ENCODE measurements at places on chromosomes 3 and 15. TPM values are rescaled to one million over a fixed set of nuclear protein-coding genes. Genes with fewer than 3 reads are reported as not detected.

DNA sequence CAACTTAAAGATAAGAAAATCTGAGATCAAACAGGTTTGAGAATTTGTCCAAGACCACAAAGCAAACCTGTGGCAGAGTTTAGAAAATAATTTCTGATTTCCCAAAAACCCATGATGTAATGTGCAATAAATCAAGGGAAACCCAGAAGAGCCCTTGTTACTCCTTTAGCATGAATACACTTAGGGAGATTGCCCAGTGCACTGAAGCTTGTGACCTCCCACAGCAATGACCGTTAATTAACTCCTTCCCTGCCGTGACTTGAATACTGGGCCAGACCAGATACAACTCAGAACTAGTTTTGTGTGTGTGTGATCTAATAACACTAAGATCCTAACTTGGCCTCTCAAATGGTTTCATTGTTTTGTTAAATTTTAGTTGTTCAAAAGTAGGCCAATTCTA is 2.5 kb downstream of the PRKAR2A start:
- H3K36me3 ChIP-seq, result no peaks in the 10 kb centered on the region
- H3K4me1 ChIP-seq, result peaks cover 11% of the 10 kb centered on the region
- H3K27me3 ChIP-seq, result peaks cover 3% of the 10 kb centered on the region
- no peak overlapping the region for H3K27ac ChIP-seq
- H3K4me3 ChIP-seq, result peak overlapping the region; percentile 26

GRCh38 chr15:74390647-74391288 is 23.3 kb upstream of the CYP11A1 start:
- peaks cover 6% of the 10 kb centered on the region for H3K27me3 ChIP-seq
- H3K4me3 ChIP-seq, result peak overlapping the region; percentile 57
- no peak for DNase-seq
- peaks cover 10% of the 10 kb centered on the region for H3K36me3 ChIP-seq
- H3K4me1 ChIP-seq, result peaks cover 35% of the 10 kb centered on the region

GRCh38 chr15:71951134-71951533 is 140.8 kb downstream of the NR2E3 start:
- no peak for DNase-seq
- H3K4me1 ChIP-seq, result no peaks in the 10 kb centered on the region
- no peaks in the 10 kb centered on the region for H3K27me3 ChIP-seq
- no peak overlapping the region for H3K4me3 ChIP-seq
- H3K27ac ChIP-seq, result no peak overlapping the region

DNA sequence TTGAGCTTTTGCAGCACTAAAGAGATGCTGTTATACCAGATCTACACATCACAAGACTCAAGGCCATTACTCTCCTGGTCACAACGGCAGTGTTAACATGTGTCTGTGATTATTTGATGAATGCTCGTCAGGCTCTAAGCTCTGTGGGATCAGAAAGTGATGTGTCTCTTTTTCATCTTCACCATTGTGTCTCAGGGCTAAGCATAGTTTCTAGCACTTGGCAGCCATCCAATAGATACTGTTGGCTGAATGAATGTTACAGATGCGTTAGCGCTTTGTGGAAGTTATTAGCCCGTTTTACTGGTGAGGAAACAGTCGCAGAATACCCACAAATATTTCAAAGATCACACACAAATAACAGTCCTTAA is 1.2 kb upstream of the FAM81A start:
- no peak for DNase-seq
- peak overlapping the region; percentile 91 for H3K4me3 ChIP-seq
- H3K27ac ChIP-seq, result no peak overlapping the region
- peaks cover 21% of the 10 kb centered on the region for H3K27me3 ChIP-seq
- no peaks in the 10 kb centered on the region for H3K36me3 ChIP-seq

The DVL3 gene
- 103 TPM for total RNA-seq

The PDCD7 gene
- total RNA-seq, result 19.3 TPM

DNA sequence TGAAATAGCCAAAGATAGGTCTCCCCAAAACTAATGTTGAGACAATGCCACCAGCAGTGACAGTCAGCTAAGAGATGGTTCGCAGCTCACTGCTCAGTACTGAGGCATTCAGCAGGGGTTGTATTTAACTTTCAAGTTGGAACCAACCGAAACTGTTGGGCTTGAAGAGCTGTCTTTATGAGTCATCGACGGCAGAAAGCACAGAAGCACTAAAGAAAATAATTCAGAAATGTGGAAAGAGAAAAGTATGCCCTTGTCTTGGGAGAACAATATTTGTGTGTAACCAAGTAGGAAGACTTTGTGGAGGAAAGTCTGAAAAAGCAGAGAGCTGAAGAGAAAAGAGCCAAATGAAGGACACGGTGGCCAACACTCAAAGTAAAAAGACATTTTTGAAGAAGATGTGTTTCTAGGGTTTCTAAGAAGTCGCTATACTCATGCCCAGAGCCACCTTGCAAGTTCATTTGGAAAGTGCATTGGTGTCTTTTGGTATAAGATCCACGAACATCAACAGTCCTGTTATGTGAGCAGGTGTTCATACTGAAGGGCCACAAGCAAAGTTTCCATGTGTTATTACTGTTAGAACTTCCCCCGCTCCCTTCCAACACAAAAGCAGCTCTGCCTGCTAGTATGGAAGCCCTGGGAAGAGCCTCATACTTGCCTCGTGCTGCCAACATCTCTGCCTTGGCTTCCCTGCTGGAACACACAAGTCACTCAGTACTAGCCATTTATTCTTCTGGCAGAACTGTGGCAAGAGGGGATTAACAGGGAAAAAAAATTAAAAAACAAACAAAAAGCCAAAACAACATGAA is 4.1 kb upstream of the RARB start:
- H3K4me3 ChIP-seq, result no peak overlapping the region
- peaks cover 5% of the 10 kb centered on the region for H3K27me3 ChIP-seq
- H3K36me3 ChIP-seq, result no peaks in the 10 kb centered on the region
- no peak overlapping the region for H3K27ac ChIP-seq
- DNase-seq, result no peak

DNA sequence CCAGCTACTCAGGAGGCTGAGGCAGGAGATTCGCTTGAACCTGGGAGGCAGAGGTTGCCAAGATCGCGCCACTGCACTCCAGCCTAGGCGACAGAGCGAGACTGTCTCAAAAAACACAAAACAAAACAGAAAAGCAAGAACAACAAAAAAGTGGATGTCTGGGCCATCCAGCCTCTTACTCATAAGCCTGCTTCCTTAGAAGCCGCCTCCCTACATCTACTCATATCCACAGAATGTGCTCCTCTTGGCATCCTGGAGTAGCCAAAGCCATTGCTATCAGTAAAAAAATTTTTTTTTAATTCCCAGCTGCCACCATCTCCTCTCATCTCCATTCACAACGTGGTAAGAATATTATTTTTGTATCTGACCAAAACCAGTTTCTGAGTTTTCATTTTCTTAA is 10.8 kb downstream of the ZSCAN2 start:
- H3K27ac ChIP-seq, result no peak overlapping the region
- H3K27me3 ChIP-seq, result no peaks in the 10 kb centered on the region
- no peak for DNase-seq
- peaks cover 47% of the 10 kb centered on the region for H3K36me3 ChIP-seq
- H3K4me1 ChIP-seq, result peaks cover 13% of the 10 kb centered on the region

DNA sequence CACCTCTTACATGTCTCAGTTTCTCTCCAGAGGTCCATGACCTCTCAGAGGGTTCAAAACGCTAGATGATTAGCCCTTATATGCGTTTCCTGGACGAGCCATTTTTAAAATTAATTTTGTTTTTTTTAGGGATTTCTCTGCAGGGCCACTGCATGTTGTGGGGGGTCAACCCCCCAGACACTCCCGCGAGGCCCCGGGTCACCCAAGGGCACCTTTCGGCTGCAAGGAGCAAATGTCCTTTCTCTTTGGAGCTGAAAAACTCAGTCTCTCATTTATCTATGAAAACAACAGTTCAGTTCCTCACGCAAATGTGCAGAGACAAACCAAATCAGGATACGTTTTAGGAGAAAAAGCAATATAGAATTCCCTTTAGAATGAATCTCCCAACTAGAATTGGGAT is 944.3 kb upstream of the SEMA6D start:
- H3K27ac ChIP-seq, result no peak overlapping the region
- H3K27me3 ChIP-seq, result no peaks in the 10 kb centered on the region
- no peaks in the 10 kb centered on the region for H3K36me3 ChIP-seq
- no peak for DNase-seq

GRCh38 chr3:112531358-112531781 is 30.4 kb downstream of the ATG3 start:
- no peaks in the 10 kb centered on the region for H3K27me3 ChIP-seq
- no peak overlapping the region for H3K4me3 ChIP-seq
- H3K4me1 ChIP-seq, result no peaks in the 10 kb centered on the region
- H3K36me3 ChIP-seq, result peaks cover 22% of the 10 kb centered on the region
- no peak for DNase-seq

The PPIP5K1 gene
- 26.9 TPM for total RNA-seq

GRCh38 chr15:100468285-100468684 is 60.5 kb downstream of the CERS3 start:
- H3K4me3 ChIP-seq, result no peak overlapping the region
- no peak for DNase-seq
- no peaks in the 10 kb centered on the region for H3K4me1 ChIP-seq
- no peak overlapping the region for H3K27ac ChIP-seq
- H3K27me3 ChIP-seq, result no peaks in the 10 kb centered on the region
- H3K36me3 ChIP-seq, result no peaks in the 10 kb centered on the region

GRCh38 chr3:32406486-32407408 is 15.1 kb downstream of the CMTM7 start:
- peak overlapping the region; percentile 69 for H3K27ac ChIP-seq
- peaks cover 7% of the 10 kb centered on the region for H3K36me3 ChIP-seq
- H3K27me3 ChIP-seq, result peaks cover 8% of the 10 kb centered on the region
- DNase-seq, result no peak

DNA sequence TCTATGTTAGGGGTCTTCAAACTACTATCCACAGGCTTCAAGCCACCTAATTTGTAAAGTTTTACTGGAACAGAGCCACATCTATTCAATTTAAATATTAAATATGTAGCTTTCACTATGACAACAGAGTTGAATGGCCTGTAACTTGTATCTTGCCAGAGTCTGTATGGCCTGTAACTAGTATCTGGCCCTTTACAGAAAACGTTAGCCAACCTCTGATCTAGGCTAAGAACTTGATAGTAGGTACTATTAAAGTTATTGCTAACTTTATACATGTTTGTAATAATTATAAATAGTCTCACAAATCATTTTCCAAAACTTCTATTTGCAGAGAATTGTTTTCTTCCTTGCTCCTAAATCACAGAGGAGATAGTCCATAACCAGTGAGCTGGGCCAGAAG is 40.0 kb downstream of the ANKRD28 start:
- no peak for DNase-seq
- H3K27me3 ChIP-seq, result no peaks in the 10 kb centered on the region
- no peak overlapping the region for H3K27ac ChIP-seq

- no peaks in the 10 kb centered on the region for H3K36me3 ChIP-seq
- H3K4me1 ChIP-seq, result no peaks in the 10 kb centered on the region
- no peak overlapping the region for H3K27ac ChIP-seq
- no peaks in the 10 kb centered on the region for H3K27me3 ChIP-seq
- no peak overlapping the region for H3K4me3 ChIP-seq
- no peak for DNase-seq
These were observed 1130.0 kb downstream of the NAALADL2 start for GRCh38 chr3:175989161-175989560.

DNA sequence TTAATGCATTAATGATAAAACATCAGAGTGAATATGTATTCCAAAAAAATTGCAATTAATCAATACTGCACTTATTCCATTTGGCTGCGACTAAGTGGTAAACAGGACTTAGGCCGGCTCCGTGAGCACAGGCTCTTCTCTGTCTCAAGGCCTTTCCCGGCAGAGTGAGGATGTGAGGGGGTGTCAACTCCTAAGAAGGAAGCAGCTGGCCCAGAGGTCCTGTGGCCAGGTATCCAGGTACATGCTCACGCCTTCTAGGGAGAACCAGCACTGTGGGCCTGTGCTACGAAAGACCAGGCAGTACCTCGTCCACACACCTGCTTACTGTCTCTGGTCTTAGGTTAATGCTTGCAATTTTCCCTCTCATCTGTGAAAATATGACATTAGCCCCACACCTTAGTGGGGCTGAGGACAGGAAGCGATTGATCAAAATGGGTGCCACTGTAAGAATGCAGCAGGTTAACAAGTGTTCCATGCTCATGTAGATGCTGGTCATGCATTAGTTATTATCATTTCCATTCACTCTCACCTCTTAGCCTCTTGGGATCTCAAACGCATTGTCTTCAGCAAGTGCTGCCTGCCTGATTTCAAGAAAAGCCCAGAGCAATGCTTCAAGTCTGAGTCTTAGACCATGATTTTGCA is 175.3 kb downstream of the ABHD5 start:
- H3K4me1 ChIP-seq, result peaks cover 12% of the 10 kb centered on the region
- H3K4me3 ChIP-seq, result no peak overlapping the region
- no peak overlapping the region for H3K27ac ChIP-seq
- H3K27me3 ChIP-seq, result peaks cover 13% of the 10 kb centered on the region

The OSBPL10 gene
- 61.0 TPM for total RNA-seq

Data from endothelial cell (in vitro differentiated cells).